Caki2 (cell line): ENCODE measurements at places on chromosomes 5 and 9.

DNA sequence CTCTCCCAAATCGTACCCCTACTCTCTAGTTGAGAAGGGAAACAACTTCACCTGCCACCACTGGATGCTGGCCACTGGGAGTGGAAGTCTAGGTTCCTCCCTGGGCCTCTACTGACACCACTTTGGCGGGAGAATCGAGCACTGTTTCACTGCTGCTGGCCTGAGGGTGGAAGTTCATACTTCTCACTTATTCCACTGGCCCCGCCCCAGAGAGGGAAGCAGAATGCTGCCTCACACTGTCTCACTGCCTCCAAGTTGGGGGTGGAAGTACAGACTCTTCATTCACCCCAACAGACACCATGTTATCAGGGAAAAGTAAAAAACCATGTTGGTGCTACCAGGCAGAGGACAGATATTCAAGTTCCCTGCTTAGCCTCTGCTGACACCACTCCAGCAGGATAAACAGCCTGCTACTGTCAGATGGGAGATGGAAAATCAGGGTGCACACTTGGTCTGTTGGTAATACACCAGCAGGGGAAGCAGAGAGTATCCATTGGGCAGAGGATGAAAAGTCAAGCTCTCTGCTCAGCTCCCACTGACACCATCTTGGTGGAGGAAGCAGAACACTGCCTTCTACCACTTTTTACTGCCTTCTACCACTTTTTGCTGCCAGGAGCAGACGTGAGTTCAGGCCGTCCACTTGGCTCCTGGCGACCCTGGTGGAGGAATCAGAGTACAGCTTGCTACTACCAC is 159.4 kb downstream of the SIL1 start:
- DNase-seq: no peak

DNA sequence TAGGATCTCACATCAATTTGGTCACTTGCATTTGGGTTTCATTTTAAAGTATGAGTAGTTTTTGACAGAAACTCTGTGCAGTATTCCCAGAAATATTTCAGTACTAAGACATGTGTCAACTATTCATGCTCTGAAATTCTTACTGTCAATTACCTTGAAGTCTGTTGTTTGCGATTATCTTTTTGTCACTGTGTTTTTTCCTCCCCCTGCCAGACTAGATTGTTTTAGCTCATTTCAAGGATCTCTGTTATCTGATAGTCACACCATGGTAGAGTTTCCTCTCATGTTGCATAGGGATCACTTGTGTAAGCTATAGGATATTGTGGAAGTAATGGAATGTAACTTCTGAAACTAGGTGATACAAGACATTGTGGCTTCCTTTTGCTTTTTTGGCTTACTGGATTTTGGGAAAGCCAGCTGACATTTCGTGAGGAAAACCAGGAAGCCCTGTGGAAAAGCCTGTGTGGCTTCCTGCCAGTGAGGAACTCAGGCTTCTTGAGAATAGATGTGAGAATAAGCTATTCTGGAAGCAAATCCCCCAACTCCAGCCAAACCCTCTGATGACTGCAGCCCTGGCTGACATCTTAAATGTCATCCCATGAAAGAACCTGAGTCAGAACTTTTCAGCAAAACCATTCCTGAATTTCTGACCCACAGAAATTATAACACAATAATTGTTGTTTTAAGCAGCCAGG is 122.2 kb downstream of the FGF10 start:
- no peak for DNase-seq

DNA sequence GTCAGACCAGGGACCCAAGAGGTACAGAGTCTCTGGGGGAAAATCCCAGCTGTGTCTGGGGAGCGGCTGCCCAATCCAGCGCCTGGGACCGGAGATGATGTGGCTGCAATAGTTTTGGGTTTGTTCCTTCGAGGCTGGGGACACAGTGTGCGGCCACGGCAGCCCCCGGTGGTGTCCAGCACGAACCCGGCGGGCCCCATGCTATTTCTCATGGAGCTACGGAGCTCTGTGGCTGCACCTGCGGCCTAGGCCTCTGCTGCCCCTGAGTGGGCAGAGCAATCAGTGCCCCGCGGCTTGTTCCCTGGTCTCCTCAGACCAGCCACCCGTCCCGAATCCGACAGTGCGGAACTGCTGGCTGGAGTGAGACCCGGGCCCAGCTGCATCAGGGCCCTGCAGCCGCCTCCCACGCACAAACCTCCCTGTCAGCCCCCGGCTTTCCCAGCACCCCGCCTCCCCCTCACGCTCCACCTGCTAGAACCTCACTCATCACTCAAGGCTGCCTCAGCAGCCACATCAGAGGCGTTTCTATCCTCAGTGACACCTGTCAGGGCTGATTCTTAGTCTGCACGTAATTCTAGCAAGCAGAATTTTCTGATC is 29.0 kb downstream of the SARDH start:
- no peak for DNase-seq

- no peak for DNase-seq
Measured at GRCh38 chr5:136094913-136095641, 37.6 kb upstream of the SMAD5 start.

GRCh38 chr5:13843175-13843846 is 101.2 kb downstream of the DNAH5 start:
- no peak for DNase-seq

DNA sequence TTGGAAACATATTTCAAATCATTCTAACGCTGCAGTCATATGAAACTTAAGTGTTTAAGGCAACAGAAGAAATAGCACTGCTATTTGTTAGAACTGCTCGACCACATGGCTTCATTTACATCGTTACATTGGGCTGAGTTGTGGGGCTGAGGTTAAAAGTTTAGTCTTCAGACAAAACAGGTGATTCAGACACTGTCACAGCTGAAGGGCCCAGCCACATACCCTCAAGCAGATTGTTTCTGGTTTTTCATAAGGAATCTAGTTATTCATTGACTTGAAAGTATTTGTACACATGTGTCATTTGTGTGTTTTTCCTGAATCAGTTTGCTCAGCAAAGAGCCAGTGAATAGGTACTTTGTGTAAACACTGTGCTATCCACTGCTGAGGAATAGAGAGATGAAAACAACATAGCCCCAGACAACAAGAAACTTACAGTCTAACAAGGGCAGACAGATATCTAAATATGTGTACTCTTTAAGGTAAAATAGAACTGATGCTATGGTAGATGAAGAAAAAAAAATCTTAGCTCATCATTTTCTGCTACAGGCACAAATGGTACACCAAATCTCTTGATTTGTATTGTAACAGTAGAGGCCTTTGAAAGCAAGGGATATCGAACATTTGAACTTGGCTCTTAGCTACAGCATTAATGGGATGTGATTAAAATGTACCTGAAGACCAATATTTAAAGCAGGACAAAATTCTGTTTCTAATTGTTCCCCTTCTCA is 357.6 kb upstream of the RPS23 start:
- DNase-seq: peak; percentile 92

DNA sequence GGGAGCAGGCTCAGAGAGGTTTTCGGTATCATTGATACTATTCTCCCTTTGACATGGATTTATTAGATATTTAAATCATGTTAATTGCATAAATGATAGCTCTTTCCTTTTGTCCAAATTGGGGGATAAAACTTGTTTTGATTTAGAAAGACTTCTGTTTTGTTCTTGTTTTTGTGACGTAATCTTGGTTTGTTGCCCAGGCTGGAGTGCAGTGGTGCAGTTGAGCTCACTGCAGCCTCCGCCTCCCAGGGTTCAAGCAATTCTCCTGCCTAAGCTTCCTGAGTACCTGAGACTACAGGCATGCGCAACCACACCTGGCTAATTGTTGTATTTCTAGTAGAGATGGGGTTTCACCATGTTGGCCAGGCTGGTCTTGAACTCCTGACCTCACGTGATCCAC is 7.1 kb downstream of the MAT2B start:
- DNase-seq: no peak

DNA sequence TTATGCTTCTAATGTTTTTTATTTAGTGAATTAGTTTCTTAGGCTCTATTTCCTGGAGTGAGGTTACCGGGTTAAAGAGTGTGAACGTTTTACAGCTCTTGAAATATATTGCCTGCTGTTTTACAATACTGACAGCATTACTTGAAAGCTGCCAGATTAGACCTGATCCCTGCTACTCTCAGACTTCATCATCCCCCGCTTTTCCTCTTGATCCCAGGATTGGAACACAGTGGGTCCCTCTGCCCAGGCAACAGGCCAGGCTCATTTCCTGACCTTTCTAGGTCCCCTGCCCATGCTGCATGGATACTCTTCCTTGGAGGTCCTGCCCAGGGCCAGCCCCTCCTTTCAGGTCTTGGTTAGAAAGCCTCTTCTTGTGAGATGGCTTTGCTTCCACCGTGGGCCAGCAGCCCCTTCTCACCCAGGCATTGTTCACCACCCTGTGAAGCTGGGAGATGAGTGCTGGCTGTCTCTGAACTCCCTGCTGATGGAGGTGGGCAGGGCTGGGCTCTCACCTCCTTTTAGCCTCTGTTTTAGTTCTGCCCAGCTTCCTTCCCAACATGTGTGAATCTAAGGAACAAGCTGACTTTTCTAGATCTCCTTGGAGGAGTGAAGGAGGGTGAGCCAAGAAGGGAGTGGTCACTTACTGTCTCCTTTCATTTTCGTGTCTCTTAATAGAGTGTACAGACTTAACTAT is 15.5 kb upstream of the FAM120AOS start:
- DNase-seq: no peak

DNA sequence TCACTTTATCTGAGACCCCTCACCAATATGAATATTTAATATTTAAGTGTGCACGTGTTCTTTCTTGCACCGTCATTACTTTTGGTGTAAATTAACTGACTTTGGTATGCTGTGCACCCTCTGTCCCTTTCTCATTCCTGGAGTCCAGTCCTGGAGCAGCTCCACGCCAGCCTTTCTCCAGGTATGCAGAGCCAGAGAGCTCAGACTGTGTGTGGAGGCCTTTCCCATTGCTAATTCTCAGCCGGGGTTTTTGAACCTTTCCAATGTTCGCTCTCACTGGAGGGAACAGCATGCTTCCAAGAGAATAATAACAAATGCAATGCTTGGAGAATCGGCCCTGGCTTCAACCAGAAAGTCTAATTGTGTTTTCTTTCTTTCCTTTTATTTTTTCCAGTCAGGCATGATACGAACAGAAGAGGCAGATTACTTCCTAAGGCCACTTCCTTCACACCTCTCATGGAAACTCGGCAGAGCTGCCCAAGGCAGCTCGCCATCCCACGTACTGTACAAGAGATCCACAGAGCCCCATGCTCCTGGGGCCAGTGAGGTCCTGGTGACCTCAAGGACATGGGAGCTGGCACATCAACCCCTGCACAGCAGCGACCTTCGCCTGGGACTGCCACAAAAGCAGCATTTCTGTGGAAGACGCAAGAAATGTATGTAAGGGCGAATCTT is 41.7 kb downstream of the ADAMTS16 start:
- DNase-seq: no peak

DNA sequence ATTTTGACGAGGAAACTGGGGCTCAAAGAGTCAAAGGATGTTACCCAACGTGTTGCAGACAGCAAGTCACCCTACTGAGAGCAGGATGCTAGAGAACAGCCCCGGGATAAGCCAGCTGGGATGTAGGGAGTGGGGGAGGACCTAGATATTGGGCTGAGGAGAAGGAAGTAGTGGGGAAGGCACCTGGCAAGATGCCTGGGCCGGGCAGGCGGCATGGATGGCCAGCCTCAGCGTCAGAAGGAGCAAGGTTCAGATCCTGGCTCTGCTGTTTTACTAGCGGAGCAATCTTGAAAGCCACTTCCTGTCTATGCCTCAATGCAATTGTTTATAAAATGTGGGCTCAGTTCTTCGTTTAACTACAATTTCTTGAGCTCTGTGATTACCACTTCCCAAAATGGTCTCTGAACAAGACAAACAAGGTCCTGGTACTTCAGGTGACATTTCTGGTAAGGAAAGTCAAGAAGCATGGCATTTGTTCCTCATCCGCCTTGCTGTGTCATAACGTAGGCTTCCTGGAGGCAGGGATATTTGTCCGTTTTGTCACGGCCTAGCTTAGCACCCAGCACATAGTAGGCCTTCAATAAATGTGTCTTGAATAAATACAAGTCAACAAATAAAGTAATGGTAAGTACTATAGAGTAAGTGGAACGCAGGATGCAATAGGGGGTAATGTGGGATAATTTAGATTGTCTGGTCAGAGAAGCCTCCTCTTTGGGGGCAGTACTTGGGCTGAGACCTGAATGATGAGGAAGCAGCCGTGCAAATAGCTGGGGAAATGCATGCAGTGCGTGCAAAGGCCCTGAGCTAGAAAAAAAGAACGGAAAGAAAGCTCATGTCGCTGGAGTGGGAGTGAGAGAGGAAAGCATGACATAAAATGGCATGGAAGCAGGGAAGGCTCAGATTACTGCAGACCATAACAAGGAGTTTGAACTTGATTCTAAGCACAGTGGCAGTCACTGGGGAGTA is 70.5 kb downstream of the SMIM23 start:
- no peak for DNase-seq

- no peak for DNase-seq
Measured at GRCh38 chr9:134059661-134060395, 8.0 kb downstream of the BRD3 start.

- DNase-seq: no peak
Measured at GRCh38 chr9:88766778-88767503, 224.3 kb upstream of the S1PR3 start.

GRCh38 chr5:148060309-148060708 is 3.5 kb upstream of the SPINK5 start:
- DNase-seq: peak; percentile 33

DNA sequence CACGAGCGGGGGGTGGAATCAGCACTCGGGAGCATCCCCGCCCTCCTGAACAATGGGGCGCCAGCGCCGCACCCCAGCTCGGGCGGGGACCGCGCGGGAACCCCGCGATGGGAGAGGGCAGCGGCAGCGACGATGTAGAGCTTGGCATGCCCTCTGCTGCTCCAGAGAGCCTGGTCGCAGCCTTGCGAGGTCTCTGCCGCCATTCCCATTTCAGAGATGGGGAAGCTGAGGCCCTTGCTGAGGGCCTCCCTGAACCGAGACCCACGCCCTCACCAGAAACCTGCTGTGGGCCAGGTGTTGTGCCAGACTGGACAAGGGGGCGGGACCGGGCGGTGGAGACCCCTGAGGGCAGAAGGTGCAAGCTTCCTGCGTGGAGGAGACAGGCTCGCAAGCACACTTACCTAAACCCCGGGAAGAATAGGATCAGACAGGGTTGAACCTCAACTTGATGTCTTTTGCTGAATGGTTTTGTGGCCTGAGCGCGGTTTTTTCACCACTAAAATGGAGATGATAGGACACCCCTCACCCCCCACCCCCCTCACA is 647 bp upstream of the MEGF9 start:
- no peak for DNase-seq

- no peak for DNase-seq
Measured at GRCh38 chr9:89984214-89984613, 379.4 kb downstream of the GADD45G start.

DNA sequence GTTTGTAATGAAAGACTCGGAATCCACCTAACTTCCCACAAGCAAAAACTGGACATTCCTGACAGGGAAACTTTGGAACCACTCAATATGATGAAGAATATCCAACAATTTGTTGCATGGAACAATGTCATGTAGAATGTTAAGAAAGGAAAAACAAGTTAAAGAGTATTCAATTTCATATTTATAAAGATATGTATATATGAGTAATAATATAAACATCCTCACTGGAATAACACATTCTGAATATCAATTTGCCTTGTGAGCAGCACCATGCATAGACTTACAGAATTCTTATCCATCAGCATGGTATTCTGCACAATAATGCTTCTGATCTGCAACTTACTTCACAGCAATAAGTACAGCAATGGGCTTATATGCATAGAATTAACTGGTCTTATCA is 650.3 kb downstream of the SEMA5A start:
- no peak for DNase-seq
